Epithelial cell of proximal tubule (primary cell): ENCODE measurements at places on chromosomes 2 and 18. TPM values are rescaled to one million over a fixed set of nuclear protein-coding genes. Genes with fewer than 3 reads are reported as not detected.

The KIF5C gene
- total RNA-seq: 4.7 and 6.9 TPM in 2 replicates

The IL1RN gene
- 0.29 and 1.1 TPM in 2 replicates for total RNA-seq

The ITPRIPL1 gene
- 7.7 and 10.3 TPM in 2 replicates for total RNA-seq

The UGT1A9 gene
- not detected in 2 replicates for total RNA-seq

The MROH2A gene
- total RNA-seq: not detected in 2 replicates

The AP1S3 gene
- 28.4 and 28.8 TPM in 2 replicates for total RNA-seq

GRCh38 chr18:59054496-59055287 lies 85.0 kb upstream of the SEC11C start:
- DNase-seq: no peak

GRCh38 chr18:38450876-38451275 lies 885.3 kb upstream of the CELF4 start:
- no peak for DNase-seq

- DNase-seq: peak; percentile 15
Observed at GRCh38 chr2:192887337-192887736, 692.6 kb upstream of the TMEFF2 start.

DNA sequence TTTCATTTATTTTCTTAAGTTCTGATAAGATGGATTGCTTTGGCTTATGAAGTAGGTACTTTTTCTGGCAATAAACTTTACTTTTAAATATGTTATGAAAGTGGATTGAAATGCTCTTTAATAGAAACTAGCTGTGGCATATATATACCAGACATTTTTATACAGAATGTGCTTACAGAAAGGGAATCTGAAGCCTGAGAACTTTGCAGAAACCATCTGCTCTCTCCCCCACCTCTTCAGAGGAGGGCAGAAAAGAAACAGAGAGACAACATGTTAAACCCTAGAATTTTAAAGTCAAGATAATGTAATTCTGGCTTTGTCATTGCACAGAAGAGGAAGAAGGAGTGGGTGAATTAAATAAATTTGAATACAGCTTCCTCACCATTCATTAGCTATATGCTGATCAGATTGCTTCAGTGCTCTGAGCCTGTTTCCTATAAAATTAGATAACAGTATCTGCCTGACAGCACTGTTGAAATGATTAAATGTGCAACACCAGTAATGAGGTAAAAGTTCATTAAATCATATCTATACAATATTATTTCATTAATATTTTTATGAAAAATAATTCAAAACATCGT lies 247.3 kb downstream of the CNTNAP5 start:
- DNase-seq: no peak

- no peak for DNase-seq
Observed at GRCh38 chr2:7633566-7634153, 716.4 kb downstream of the RNF144A start.

- DNase-seq: no peak
Observed at GRCh38 chr2:239193925-239194677, 206.7 kb downstream of the HDAC4 start.

- no peak for DNase-seq
Observed at GRCh38 chr2:223368481-223368880, 233.7 kb downstream of the SCG2 start.

GRCh38 chr2:122390406-122390805 lies 635.0 kb downstream of the TSN start:
- peak; percentile 66 for DNase-seq

GRCh38 chr2:149972066-149972465 lies 384.5 kb upstream of the MMADHC start:
- no peak for DNase-seq

DNA sequence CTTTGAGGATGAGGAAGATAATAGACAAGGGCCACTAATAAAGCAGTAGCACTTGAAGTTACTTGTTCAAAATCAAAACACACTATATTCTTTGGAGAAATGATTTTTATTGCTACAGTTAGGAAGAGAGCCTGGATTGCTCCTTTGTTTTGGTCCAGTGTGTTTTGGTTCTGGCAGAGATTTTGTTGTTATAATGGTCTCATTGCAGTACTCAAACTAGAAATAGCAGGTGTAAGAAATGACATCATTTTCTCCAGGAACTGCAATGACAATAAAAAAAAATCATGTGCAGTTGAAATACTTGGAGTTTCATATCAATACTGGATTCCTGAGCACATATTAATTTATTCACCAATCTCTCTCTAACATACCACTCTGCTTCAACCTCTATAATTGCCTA lies 490.3 kb downstream of the CCDC85A start:
- no peak for DNase-seq

- no peak for DNase-seq
Observed at GRCh38 chr2:175454953-175455389, 273.5 kb upstream of the ATP5MC3 start.

- no peak for DNase-seq
Observed at GRCh38 chr2:151246152-151246551, 15.5 kb downstream of the RBM43 start.

GRCh38 chr2:111537078-111537655 lies 346.8 kb downstream of the ANAPC1 start:
- DNase-seq: no peak

DNA sequence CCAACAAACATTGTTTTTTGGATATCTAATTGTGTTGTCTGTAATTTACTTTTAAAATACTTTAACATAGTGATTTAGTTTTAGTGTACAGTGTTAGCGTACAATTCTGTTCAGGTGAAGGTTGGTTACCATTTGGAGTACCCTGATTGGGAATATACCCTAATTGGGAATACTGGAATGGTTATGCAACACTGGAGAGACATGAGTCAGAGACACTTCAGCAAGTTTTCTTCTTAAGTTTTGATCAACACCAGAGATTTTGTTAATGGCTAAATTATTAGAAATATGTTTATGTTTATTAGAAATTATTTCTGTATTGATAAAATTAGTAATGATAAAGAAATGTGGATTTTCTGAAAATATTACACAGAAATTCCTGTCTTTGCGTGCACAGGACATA lies 100.3 kb upstream of the NABP1 start:
- DNase-seq: no peak

- DNase-seq: no peak
Observed at GRCh38 chr2:49831698-49832367, 677.5 kb upstream of the FSHR start.

DNA sequence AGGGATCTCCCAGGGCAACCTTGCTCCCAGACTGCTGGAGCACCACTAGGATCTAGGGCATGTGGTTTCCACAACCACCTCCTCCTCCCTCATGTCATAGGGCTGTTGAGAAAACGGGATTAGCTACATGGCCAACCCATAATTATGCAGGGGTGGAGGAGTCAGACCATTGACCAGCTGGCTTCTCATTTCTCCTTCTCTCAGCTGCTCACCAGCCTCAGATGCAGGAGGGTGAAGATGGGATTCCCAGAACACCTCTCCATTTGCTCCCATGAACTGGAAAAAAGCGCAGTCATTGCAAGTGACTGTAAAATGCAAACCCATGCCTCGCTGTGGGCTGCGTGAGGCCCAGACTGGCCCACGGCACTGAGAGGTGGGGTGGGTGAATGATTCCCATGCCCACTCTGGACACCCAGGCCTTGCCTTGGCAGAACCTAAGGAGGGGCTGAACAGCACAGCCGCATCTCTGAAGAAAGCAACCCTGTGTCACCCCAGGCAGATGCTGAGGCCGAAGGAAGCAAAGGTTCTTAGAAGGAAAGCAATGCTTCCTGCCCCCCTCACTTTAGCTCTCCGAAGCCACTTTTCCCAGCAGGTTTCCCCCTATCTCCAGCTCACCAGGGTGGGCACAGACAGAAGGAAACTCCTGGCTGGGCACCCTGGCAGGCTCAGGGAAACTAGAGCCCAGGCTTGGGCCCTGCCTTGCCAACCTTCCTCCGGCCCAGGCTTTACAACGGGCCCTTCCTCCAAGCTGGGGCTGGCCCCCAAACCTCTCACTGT lies 69.6 kb upstream of the RTN4 start:
- no peak for DNase-seq

DNA sequence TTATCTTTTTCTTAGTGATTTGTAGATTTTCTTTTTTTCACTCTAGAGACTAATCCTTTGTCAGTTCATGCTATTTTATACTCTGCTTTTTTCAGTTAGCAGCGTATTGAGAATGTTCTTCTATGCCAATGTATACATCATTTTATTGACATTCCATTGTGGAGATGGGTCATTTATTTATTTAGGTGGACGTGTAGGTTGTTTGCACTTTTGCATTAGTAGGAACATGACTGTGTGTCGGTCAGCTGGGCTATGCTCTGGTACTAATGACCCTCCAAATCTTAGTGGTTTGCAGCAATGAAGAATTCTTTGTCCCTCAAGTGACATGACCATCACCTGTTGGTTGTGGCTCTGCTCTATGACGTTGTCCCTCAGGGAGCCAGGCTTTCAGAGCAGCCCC lies 33.6 kb downstream of the HPCAL1 start:
- DNase-seq: no peak

DNA sequence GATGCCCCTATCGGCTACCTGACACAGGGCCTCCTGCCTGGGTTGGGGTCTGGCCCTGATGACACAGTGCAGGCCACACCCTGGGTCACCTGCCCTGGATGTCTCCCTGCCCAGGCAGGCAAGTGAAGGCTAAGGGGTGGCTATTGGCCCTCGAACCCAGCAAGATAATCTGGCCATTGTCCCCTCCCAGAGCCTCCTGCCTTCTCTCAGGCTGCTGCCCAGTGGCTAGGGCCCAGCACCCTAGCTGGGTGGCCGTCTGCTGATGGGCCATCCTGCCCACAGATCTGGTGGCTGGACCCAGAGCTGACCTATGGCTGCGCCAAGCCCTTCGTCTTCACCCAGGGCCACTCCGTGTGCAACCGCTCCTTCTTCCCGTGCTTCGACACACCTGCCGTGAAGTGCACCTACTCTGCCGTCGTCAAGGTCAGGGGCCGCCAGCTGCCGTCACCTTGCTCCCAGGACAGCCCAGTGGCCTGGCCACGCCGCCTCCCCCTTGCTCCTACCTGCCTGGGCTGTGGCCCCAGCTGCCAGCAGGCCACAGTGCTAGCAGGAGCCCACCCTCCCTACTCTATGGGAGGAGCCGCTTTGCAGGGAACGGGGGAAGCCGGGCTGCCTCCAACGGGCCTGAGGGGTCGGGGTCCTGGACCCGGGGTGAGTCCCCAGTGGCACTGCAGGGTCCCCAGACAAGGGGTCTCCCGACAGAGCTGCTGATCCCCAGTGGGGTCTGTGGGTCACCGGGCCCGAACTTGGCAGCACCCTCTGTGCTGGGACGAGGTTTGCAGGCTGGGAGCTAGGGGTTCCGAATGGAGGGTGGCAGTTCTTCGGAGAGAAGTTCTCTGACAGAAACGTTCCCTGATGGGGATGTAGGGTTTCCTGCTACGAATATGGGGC lies 4.1 kb downstream of the RNPEPL1 start:
- no peak for DNase-seq

GRCh38 chr2:130387804-130388203 lies 31.9 kb downstream of the PTPN18 start:
- no peak for DNase-seq

DNA sequence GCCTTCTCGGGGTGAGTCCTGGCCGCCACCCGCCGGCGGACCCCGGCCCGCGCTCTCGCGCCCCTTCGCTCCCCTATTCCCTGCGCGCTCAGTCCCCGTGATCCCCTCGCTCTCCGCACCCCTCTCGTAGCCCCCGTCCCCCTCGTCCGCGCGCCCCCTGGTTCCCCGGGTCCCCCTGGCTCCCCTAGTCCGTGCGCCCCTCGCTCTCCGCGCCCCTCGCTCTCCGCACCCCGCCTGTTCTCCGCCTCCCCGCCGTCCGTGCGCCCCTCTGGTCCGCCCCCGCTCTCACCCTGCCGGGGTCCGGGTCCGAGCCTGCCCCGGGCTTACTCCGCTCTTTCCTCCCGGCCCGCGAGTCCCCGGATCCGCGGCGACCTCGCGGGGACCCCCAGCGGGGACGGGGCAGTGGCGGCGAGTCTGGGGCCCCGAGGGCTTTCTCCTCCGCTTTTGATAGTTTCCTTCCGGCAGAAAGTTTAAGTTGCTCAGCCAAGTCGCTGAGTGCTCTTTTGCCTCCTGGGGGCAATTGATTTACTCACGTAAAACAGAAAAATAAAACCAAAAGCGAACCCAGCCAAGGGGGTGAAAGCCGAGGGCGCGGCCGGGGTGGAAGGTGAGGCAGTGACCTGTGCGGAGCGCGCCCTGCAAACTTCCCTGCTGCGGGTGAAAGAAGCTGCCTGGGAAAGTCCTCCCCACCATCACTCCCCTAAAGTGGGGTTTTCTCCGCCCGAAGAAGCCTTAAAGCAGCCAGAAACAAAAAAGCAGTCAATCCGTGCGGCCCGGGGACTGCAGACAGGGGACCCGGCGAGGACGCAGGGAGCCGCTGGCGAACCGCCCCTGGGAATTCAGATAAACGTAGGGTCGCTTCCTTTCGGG lies 568 bp downstream of the RAB31 start:
- DNase-seq: no peak

GRCh38 chr2:177711483-177712265 lies 319.1 kb downstream of the AGPS start:
- DNase-seq: no peak

DNA sequence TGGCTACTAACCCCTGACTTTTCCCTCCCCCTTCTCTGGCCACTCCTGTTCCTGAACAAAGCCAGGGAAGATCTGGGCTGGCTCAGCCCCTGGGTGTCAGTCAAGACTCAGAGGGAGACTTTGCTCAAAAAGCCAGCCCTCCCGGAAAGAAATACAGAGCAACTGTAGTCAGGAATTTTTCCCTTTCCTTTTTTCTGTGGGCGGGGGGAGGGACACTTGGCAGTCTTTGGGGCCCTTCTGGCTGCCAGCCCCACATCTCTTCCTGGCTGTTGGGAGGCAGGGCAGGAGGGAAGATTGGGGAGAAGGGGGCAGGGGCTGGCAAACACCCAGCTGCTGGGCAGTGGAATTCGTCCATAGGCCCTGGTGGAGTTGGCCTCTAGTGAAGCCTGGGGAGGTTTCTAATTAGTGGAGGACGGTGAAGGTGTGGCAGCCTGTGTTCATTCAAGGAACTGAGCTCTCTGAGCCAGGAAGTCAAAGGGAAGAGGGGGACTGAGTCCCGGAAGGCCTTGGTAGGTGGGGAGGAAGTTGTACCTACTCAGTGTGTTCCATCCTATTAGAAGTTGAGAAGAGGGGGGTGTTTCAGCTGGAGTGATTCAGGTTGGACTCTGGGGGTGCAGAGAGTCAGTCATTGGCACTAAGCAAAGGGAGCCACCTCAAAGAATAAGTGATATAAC lies 10.9 kb downstream of the IGFBP2 start:
- DNase-seq: no peak

- DNase-seq: no peak
Observed at GRCh38 chr2:85547089-85547858, 8.3 kb downstream of the MAT2A start.

GRCh38 chr18:57595347-57595746 lies 8.8 kb upstream of the FECH start:
- DNase-seq: no peak
